ENCODE measurements at places on chromosomes 3 and 15. TPM values are rescaled to one million over a fixed set of nuclear protein-coding genes. Genes with fewer than 3 reads are reported as not detected.

Gene TTC21A
- 4.4 TPM for total RNA-seq

Gene CX3CR1
- not detected for total RNA-seq

Gene RIOX2
- 61.4 TPM for total RNA-seq

Gene CD200
- total RNA-seq, result 15.3 TPM

Gene FBXO45
- total RNA-seq, result 13.1 TPM

Gene ACKR2
- total RNA-seq, result 0.93 TPM

Gene C3orf20
- total RNA-seq, result under 0.01 TPM

Gene ANKRD63
- not detected for total RNA-seq
